ENCODE measurements at places on chromosomes 11 and 22.

GRCh38 chr11:110818032-110818687 is 105.9 kb upstream of the ARHGAP20 start:
- peak; percentile 44 for DNase-seq

- DNase-seq: peak; percentile 42
Observed at GRCh38 chr11:44775366-44775984, 48.7 kb downstream of the TSPAN18 start.

GRCh38 chr11:36006556-36006955 is 62.7 kb downstream of the LDLRAD3 start:
- no peak for DNase-seq

DNA sequence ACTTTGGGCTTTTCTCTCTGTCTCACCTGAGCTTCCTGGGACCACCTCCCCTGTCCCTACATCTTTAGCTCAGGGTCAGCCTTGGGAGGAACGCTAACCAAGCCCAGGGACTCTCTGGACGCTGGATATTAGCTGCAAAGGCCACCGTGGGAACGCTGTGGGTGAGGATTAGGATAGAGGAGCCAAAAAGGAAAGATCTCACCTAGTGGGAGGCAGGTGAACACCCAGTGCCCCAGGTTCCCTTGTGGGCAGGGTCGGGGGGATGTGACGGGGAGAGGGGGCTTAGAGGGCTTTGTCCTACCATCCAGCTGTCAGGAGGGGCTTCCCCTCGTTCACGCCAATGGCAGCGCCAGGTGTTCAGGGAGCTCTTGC is 50.2 kb downstream of the LINC01488 start:
- DNase-seq: no peak

DNA sequence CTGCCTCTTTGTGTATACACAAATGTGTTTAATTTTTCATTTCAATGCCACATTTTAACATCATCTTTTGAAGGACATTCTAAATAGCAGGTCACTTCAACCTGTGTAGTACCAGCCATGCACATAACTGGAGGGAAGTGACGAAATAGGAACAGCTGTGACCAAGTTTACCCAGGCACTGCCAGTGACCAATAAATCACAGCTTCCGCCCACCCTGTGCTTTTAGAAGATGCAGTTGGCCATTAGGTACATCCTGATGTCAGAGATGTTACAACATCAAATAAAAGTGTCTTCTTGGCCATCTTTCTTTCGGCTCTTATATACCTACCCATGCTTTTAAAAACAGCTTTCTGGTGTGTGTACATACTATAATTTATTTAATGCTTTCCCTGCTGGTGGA is 7.8 kb downstream of the LDLRAD3 start:
- no peak for DNase-seq

DNA sequence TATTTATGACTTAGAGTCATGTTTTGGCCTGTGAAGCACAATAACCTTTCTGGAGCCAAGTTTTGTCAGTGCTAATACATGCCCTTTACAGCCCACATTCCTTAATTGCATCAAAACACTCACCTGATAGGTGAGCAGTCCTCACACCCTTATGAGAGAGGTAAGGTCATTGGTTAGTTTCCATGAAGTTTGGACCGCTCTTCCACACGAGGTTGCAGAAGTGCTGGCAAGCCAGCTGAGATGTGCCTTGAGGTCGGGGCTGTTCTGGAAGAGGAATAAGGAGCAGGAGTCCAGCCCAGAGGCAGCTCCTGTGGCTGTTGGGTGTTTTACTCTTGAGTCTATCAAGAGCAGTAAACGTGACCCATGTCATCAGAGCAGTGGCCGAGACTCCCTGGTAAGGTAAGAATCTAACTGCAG is 76.3 kb downstream of the CYB5R2 start:
- no peak for DNase-seq

DNA sequence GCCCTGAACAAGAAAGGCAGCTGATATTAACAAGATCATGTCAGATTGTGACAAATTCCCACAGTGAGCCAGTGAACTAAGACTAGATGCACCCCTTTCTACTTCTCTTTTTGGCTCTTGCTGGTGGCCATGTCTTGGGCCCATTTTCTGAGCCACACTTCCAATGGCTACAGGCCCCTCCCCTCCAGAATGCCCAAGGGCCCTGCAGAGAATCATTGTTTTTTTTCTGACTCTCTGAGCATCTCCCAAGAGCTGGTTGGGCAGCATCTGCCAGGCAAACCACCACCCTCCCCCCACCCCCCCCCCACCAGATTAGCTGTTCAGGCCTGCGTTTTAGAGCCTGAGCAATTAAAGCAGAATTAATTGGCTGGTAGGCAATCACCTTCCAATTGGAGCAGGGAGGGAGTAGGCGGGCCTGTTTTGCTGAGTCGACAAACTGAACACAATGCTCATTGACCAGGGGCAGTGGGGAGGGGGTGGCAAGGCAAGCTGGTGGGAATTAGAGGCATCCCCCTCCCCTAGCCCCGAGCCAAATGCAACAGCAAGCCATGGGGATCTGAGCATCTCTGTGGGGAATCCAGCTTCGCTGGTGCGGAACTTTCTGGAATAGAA is 541.4 kb downstream of the MN1 start:
- DNase-seq: no peak

DNA sequence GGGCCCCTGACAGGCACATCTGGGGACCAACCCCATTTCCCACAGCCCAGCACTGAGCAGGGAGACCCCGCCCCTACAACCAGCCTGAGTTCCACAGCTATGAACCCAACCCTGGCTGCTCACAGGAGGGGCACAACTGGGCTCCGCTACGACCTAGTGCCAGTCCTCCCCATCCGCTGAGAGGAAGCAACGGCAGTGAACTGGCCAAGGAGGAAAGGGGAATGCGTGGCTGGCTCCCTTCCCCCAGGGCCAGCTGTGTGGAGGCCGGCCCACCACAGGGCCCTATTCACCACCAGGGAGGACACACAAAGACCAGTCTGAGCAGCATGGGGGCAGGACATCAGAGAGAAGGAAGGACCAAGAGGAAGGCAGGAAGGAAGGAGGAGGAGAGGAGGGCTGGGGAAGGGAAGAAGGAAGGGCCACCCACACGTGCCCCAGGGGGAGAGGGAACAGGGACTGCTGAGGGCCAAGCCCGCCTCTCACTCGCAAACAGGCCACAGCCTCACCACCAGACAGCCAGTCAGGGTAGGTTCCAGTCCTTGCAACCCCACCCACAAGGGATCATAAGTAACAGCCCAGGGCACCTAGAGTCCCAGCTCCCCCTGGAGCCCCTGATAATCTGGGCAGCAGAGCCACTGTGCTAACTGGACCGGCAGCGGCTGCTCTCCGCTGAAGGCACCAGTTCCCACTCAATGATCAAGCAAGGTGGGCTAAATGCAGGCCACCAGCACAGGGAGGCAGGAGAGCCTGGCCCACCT is 8.5 kb upstream of the GAL3ST1 start:
- DNase-seq: no peak

Data from EH (cell line).